SIG-M5 (cell line): ENCODE measurements at places on chromosomes 11 and 22.

GRCh38 chr11:56855217-56855616 lies 106.7 kb upstream of the OR9G4 start:
- no peak for DNase-seq

GRCh38 chr11:12460466-12460865 lies 83.1 kb downstream of the PARVA start:
- no peak for DNase-seq

DNA sequence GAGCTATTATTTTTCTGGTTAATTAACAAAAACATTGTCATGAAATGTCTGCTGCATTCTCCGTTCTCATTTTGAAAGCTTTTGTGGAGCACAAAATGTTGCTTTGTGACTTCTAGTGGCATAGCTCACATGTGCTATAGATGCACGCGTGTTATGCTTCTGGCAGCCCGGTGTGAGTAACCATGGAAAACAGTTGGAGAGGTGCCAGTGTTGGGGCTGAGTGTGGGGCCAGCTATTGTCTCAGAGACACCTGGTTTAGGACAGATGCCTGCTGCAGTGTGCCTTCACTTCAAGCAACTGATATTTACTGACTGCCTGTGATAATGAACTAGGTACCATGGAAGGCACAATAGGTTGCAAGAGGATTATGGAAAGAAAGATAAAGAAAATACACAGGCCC lies 760.6 kb downstream of the NTM start:
- no peak for DNase-seq

DNA sequence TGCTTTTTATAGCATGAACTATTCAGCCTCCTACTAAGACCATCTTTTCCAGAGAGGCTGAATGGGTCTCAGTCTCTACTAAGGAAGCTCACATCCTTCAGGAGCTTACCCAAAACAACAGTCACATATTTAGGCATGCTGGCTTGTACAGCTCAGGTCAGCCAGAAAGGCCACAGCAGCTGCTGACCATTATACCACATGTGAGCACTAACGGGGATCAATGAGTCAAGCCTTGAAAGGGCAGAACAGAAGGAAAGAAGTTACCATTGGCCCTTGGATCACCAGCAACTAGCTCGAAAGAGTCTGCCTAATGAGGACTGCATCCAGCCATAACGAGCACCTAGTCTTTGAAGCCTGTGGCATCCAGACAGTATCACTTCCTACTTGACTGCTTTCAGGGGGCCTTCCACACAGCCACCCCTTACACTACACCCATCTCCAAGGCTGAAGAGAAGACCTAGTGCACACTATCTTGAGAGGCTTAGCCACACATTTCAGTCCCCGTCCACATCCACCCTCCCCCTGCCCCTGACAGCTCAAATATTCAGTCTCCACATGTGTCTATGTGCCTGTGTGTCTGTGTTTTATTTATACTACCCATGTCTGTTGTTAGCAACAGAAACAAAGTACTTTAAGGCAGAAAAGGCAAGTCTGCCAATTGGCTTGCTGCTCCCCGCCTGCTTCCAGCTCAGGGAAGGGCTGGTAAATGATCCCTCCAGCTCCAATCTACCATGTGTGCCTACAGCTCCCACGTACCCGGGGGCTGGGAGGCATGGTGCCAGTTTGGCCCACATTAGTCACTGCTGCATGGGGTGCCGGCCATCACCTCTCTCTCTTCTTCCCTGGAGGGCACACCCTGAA lies 95.5 kb downstream of the RPL27A start:
- no peak for DNase-seq

DNA sequence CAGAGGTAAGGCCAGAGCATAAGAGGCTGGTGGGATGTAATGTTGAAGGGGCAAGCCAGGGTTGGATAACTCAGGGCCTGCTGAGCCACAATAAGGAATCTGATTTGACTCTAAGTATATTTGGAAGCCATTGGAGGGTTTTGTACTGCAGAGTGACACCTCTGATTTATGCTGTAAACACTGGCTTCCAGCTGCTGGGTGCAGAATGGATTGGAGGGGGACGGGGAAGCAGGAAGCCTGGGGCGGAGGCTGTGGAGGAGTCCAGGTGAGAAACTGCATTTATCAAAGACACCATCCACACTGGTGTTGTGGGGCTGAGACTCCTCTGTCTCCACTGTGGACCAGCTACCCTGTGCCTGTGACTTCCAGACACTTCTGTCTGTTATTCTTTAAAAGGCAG lies 26.8 kb downstream of the MIAT start:
- no peak for DNase-seq

DNA sequence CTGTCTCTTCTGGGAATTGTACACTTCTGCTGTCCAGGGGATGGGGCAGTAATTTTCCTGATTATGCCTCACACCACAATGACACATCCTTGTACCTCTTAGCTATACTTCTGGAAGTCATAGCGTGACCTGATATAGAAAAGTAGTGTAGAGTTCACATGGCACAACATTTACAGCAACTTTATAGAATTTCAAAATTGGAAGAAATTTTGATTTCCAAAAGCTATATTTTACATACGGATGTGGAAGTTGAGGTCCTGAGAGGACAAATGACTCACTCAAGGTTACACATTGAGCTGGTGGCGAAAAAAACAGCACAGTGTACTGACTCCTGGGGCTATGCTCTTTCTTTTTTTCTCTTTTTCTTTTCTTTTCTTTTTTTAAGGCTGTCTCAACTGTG lies 6.3 kb upstream of the CYP2R1 start:
- DNase-seq = no peak

DNA sequence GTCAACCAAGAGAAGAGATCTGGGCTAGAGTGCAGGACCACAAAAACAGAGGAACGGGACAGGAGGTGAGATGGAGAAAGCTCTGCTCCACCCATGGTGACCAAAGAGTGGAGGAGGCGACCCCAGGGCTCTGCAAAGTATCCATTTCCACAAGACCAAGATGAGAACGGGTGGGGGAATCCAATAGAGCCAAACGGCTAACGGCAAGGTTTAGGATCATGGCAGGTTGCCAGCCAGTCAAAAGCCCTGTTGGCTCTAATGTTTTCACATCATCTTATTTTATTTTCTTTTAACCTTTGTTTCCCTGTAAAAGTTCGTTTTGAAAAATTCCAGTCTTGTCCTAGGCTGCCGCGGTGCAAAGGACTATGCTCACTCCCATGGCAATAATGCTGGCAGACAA lies 52.1 kb upstream of the CHST1 start:
- no peak for DNase-seq

DNA sequence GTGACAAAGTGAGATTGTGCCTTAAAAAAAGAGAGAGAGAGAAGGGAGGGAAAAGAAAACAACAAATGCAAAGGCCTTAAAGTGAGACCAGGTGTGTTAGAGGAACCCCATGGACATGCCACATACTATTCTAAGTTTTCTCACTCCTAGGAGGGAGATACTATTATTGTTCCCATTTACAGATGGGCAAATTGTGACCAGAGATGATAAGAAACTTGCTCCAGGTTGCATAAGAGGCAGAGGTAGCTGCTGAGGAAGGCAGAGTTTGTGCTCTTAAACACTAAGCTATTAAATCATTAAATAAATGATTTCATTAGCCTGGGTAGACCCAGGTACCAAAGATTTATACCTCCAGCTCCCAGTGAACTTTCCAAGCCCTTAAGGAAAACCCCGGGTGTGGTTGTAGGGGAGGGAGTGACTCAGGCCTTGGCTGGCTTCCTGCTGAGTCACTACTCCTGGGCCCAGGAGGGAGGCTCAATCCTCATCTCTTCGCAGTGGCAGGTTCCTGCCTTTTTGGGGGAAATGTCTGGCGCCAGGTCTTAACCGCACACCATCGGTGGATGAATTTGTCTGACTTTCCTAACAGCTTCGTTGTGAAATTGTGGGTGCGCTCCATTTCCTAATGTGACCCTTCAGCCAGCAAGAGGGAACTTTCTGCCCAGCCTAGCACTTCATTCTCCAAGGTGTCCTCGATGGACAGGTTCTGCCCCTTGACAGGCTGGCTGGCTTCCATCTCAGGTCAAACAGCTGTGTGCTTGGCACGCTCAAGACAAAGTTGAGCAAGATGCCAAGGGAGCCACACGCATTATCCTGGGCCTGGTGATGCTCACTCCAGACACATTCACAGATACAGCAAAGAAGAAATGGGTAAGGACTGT lies 33.4 kb upstream of the PTPRJ start:
- DNase-seq = no peak

GRCh38 chr22:44898236-44898635 lies 111.6 kb downstream of the PHF21B start:
- no peak for DNase-seq

- no peak for DNase-seq
Measured at GRCh38 chr22:33513388-33514338, 406.6 kb downstream of the LARGE1 start.

GRCh38 chr22:47048123-47049077 lies 285.9 kb downstream of the TBC1D22A start:
- no peak for DNase-seq

GRCh38 chr11:79017811-79018210 lies 423.0 kb downstream of the TENM4 start:
- DNase-seq = no peak

GRCh38 chr11:116478669-116479668 lies 293.8 kb downstream of the BUD13 start:
- DNase-seq = no peak

DNA sequence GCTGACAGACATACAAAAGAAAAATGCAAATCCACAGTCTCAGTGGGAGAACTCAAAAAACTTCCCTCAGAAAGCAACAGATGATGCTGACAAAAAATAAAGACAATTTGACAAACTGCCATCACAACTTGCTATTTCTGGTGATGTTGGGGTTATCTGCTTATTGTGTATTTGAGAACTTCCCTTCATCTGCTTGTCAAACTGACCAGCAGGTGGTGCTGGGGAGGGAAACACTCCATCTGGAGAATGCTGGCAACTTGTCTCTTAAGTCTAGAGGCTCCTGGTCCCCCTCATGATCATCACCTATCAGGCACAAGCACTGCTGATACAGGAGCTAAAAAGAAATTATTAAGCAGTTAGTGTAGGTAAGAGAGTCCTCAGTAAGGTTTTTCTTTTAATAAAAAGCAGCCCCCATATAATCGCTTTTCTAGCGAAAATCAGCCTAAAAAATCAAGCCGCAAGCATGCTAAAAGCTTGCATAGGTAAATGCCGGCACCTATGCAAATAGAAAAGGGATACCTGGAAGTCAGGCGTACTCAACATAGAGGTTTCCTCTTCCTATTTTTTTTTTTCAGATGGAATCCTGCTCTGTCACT lies 9.8 kb upstream of the FAM111B start:
- DNase-seq = no peak

- peak; percentile 38 for DNase-seq
Measured at GRCh38 chr11:124070915-124071622, 29.9 kb upstream of the OR10G7 start.

DNA sequence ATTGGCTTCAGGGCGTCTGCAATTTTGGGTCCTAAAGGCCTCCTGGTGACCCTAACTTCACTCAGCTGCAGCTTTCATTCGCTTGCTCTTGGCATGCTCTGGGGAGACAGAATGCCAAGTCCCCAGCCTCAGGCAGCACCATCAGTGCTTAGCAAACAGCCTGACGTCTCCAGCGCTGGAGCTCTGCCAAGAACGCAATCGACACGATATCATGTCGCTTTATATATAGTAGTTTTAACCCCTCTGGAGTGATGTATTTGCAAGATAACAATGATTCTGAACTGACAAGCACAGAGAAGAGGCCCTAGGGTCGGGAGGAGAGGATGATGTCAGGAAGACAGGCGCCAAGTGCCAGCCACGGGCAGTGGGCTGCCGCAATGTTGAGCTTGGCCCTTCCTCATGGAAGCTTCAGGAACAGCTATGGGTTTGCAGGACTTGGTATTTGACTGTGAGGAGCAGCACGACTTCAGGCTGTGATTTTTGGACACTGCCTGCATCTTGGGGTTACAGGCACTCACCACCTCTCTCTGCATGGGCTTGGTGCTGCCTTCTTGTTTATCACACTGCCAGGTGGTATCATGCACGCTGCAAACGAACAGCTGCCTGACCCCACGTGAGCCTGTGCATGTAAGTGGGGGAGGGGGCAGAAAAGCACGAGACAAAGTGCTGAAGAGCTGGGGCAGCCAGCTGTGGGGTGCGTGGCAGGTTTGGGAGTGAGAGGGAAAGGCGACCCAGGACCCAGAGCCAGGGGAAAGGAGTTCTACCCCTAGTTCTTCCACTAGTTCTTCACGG lies 26.1 kb downstream of the B3GAT1 start:
- DNase-seq = no peak

DNA sequence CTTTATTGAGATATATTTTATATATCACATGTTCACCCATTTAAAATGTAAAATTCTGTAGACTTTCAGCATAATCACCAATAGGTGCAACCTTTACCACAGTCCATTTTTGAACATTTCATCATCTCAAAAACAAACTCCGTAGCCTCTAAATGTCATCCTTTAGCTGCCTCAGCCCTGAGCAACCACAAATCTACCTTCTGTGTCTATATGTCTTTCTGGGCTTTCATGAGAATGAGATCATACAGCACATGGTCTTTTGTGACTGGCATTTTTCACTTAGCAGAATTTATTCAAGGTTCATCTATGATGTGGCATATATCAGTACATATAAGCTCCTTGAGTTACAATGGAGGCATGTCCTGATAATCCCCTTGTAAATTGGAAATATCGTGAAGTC lies 320.5 kb downstream of the ETS1 start:
- DNase-seq = no peak

- no peak for DNase-seq
Measured at GRCh38 chr11:86222081-86222480, 22.5 kb upstream of the EED start.

DNA sequence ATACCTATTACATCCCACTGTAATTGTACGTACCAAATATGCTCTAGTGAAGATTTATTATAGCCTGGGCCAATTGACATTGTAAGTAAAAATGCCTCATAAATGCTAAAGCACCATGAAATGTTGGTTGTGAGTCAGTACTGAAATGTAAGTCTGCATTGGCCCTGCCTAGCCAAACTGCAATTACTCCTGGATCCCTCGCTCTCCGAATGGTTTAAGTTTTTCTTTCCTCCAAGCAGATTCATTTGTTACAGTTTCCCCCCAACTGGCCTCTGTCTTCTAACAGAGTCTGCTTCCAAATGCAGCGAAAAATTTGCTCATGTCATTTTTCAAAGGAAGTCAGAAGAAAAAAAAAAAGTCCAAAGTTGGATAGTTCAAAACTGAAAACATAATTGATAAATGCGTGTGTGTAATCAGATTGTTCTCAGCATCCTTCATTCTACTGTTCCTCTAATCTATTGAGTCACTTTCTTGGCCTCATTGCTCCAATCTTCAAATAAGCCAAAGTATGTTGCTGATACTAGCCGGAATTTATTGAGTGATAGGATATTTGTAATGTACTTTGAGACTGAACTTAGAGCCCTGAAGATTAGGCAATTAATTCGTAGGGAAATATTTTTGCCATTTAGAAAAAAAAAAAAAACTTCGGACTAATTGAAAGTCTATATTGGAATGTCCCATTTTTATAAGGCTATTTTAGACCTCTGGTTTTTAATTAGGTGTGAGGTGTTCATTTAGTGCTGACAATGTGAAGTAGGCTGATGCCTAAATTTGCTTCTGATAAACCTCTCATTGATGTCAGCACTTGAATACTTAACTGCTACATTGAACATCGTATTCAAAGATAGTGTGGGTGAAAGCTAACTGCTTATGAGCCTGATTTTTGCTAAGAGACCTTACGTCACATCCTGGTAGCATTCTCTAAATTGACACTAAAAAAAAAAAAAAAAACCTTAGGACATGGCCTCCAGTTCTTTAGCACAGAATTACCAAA lies 93.4 kb downstream of the WT1 start:
- DNase-seq = no peak

- no peak for DNase-seq
Measured at GRCh38 chr11:120622189-120622875, 110.8 kb downstream of the GRIK4 start.
